Fibroblast of pulmonary artery (primary cell): ENCODE measurements at places on chromosomes 5 and 9.

DNA sequence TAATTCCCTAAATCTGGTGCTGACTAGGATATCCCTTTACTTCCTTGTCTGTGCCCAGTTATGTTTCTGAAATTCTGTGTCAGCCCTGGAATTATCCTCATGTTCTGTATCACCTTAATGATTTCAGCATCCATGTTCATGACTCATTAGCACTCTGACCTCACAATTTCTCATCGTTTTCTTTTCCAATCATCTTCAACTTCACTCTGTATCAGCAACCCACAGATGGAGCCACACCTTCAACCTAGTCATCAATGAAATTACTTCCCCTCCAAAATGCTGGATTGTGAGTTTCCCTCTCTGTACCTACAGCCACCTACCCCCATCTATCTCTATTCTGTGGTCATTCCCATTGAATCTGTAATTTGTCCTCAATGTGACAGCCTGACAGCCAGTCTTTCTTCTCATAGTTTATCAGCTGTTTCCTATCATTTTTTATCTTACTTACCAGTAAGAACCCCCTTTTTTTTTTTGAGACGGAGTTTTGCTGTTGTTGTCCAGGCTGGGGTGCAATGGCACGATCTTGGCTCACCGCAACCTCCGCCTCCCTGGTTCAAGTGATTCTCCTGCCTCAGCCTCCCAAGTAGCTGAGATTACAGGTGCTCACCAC lies 3.1 kb upstream of the IL6ST start:
- no peak for DNase-seq

DNA sequence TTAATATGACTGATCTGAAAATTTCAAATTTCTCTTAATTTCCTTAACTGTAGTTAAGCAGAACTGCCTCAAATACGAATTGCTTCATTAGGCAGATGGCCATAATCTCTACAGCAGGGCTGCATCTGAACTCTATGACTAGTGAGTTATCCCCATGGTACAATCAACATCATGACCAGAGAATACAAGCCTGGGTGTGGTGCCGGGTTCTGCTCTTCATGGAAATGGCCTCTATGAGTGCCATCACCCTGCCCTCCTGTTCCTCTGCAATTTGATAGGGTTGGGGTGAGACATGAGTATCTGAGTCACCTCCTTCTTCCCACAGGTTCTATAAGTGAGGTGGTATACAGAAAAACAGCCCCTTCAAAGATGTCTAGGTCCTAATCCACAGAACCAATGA lies 235.9 kb downstream of the AP3B1 start:
- no peak for DNase-seq

DNA sequence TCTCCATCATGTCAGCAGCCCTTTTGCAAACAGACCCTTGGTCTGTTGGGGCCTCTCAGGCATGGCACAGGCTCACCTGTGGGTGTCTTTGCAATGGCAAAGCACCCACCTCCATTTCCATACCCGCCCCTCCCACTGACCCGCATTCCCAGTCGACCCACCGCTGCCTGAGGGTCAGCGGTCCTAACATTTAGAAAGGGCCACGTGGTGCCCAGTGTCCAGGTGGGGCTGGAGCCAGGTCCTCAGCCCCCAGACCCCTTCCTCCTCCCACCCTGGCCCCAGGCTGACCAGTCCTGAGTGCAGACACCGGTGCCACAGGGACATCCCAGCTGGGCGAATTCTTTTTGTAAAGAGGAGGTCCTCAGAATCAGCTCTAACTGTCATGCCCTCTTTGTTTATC lies 43.3 kb upstream of the CEP72 start:
- DNase-seq = no peak

DNA sequence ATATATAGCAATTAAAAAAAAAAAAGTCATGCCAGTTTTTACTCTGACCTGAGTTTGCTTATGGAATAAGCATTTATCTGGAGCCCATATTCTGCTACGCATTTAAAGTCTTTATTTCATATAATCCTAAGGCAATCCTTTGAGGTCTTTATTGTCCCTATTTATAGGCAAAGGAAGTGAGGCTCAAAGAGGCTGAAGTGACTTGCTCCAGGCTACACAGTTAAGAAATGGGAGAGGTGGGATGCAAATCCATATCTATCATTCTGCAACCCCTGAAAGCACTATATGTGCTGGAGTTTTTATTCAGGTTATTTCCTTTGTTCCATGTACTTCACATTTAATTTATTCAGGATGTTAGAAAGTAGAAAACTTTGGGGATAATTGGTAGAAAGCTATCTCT lies 12.1 kb downstream of the KDM3B start:
- DNase-seq = no peak
